ENCODE measurements at places on chromosomes 3 and 15.

DNA sequence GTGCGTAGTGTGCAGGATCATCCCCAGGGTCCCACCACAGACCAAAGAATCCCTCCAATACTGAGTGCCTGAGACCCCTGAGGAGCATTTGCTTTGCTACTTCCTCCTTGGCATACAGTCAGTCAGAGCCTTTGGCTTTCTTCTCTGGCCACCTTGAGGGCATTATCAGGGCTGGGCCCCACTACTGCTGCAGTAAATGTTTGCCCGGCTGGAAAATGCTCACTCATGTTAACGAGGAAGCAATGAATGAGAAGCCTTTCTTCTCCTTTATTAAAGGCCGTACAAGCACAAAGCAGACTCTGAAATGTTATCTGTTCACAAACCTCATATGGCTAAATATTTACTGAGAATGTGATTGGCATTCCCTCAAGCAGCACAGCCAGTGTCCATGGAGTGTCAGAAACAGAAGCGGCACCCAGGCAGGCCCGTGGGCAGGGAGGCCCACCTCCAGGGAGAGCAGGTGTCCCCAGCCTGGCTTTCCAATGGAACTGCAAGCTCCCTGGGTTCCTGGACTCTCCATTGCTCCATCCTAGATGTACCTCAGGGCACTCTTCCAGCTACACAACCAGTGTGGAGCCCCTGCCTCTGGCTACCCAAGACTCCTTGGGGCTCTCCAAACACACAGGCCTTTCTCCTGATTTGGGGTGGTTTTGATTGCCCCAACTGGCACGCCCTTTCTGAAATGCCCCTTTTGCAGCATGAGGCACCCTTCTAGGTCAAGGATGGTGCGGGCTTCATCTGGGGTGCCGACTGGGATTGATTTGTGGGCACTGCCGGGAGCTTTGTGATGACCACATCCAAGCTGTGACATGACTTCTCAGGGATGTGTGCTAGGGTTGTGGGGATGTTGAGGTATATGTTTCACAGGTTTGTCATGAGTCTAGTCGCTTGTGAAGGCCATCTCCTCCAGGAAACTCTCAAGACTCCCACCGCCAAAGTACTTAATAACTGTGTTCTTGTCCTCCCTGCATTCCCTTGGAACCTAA, 195.6 kb downstream of the FAM43A start:
- DNase-seq = no peak

GRCh38 chr15:37536967-37537605, 397.4 kb upstream of the TMCO5A start:
- DNase-seq = no peak

GRCh38 chr3:27800261-27800660, 78.1 kb upstream of the EOMES start:
- no peak for DNase-seq

GRCh38 chr3:73529308-73530021, 95.3 kb downstream of the PDZRN3 start:
- DNase-seq = no peak

DNA sequence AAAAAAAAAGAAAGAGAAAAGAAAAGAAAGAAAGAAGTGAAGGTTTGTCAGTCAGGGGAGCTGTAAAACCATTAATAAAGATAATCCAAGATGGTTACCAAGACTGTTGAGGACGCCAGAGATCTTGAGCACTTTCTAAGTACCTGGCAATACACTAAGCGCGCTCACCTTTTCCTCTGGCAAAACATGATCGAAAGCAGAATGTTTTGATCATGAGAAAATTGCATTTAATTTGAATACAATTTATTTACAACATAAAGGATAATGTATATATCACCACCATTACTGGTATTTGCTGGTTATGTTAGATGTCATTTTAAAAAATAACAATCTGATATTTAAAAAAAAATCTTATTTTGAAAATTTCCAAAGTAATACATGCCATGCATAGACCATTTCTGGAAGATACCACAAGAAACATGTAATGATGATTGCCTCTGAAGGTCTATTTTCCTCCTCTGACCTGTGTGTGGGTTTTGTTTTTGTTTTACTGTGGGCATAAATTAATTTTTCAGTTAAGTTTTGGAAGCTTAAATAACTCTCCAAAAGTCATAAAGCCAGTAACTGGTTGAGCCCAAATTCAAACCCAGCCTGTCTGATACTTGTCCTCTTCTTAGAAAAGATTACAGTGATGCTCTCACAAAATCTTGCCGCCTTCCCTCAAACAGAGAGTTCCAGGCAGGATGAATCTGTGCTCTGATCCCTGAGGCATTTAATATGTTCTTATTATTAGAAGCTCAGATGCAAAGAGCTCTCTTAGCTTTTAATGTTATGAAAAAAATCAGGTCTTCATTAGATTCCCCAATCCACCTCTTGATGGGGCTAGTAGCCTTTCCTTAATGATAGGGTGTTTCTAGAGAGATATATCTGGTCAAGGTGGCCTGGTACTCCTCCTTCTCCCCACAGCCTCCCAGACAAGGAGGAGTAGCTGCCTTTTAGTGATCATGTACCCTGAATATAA, 2.0 kb downstream of the B2M start:
- no peak for DNase-seq

- DNase-seq = no peak
Measured at GRCh38 chr15:57562196-57562769, 29.4 kb upstream of the MYZAP start.

- DNase-seq = no peak
Measured at GRCh38 chr3:168834558-168834957, 738.8 kb upstream of the GOLIM4 start.

- no peak for DNase-seq
Measured at GRCh38 chr3:171653701-171654100, 156.6 kb downstream of the PLD1 start.

DNA sequence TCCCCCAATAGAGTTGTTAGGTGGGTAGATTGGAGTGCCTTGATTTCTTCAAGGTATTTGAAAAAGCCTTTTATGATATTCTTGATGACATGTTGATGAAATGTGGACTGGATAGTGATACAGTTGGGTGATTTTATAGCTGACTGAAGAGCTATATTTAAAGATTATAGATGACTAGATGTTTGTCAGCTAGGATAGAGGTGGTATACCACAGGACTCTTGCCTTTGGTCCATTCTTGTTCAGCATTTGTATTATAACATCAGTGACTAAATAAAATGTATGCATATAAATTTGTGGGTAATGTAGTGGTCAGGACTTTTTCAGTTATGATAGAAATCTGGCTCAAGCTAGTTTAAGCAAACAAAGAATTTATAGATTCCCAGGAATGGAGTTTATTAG, 143.9 kb downstream of the ZNF609 start:
- DNase-seq = no peak

- DNase-seq = no peak
Measured at GRCh38 chr3:151135541-151136337, 50.3 kb downstream of the MED12L start.

GRCh38 chr3:101988596-101988995, 139.3 kb downstream of the NFKBIZ start:
- DNase-seq = no peak

- no peak for DNase-seq
Measured at GRCh38 chr3:124362455-124362854, 367.8 kb upstream of the UMPS start.

- DNase-seq = no peak
Measured at GRCh38 chr3:52777959-52778805, 783 bp downstream of the ITIH1 start.

- no peak for DNase-seq
Measured at GRCh38 chr15:91238644-91239425, 138.8 kb downstream of the SV2B start.

DNA sequence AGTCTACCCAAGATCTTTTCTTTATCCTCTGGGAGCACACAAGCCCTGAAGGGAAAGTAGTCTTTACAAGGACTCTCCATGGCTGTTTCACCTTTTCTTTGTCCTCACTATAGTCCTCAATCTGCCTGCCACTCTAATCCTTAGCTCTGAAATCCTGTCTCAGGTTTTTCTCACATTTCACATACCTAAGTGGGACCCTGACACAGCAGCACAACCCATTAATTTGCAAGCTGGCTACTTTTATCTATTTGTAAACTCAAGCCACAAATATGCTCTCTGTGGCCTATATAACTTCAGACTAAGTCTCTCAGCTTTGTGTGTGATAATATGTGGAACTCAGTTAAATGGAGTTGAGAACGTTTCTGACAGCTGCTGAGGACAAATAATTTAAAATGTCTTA, 19.8 kb downstream of the SIN3A start:
- no peak for DNase-seq

GRCh38 chr3:155158346-155159037, 78.4 kb downstream of the MME start:
- DNase-seq = no peak

- no peak for DNase-seq
Measured at GRCh38 chr3:84547971-84548970, 410.5 kb upstream of the CADM2 start.

DNA sequence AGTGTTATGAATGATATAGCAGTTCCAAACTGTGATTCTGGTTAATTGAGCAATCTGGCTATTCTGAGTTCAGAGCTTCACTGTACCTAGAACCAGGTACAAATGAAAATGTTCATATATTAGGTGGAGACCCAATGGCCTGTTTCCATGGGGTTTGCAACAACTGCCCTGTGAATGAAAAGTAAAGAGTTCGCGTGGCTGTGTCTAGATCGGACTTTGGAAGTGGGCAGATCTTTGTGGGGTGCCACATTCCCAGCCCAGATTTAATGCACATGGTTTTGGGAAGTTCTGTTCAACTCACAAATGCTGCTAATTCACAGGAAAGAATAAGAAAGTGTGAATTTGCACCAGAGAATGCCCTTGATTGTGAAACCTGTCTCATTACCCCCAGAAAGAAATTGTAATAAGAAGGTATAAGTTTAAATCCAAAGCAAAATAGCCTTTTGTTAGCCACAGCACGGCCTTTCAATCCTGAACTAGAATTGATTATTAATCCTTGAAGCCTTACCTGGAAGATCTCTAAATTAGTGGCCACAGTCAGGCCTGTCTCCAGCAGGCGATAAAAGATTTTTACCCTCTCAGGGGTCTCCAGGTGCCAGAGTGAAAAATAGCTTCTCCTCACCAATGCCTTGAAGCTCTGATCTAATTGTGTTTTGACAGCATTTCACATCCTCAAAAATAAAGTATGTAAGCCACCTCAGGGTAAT, 22.6 kb downstream of the WHAMM start:
- no peak for DNase-seq

- DNase-seq = no peak
Measured at GRCh38 chr15:25763331-25763751, 99.8 kb downstream of the ATP10A start.

- DNase-seq = no peak
Measured at GRCh38 chr3:49781415-49782199, 4.7 kb downstream of the IP6K1 start.

DNA sequence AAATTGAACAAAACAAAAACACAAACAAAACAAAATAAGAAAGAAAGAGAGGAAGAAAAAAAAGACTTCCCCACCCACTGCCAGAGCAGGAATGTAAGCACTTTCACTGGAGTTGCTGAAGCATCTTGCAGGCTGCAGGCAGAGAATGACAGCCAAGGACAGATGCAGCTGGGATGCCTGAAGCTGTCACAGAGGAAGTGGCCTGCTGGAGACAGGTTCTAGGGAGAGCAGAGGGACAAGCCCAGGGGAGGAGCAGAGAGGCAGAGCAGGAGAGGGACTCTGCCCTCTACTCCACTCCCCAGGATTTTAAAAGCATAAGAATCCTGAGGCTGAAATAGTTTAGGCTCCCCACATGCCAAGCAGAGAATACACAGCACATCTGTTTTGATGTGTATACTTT, 326.2 kb downstream of the TUSC7 start:
- DNase-seq = no peak

GRCh38 chr15:77021803-77022381, 27.0 kb downstream of the PSTPIP1 start:
- DNase-seq = peak; percentile 40

DNA sequence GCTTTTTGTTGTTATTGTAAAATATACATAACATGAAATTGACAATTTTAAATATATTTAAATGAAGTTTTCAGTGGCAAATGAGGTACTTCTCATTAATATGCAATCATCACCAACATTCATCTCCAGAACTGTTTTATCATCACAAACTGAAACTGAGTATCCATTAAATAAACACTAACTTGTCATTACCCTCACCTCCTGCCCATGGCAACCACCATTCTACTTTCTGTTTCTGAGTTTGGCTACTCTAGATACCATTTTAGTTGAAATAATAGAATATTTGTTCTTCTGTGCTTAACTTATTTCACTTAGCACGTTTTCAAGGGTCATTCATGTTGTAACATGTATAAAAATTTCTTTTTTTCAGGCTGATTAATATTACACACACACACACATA, 834.3 kb downstream of the PLOD2 start:
- no peak for DNase-seq

DNA sequence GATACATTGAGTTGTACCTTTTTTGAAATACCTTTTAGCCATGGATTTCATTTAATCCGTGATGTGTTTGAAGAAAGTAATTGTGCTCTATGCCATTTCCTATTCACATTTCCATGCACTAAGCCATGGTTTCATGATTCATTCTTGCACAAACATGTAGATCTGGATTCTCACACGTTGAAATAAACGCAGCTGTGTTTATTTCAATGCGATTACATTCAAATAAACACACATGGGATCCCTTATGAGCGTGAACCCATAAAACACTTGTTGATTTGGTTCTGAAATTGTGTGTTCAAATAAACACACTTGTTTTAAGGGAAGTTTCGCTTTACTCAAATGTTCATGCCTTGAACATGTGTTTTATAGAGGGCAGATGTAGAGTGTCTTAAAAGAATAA, 39.2 kb downstream of the BBX start:
- no peak for DNase-seq

GRCh38 chr3:152557302-152557999, 277.5 kb upstream of the P2RY1 start:
- no peak for DNase-seq

- DNase-seq = peak; percentile 22
Measured at GRCh38 chr15:39624806-39625205, 43.9 kb downstream of the THBS1 start.

DNA sequence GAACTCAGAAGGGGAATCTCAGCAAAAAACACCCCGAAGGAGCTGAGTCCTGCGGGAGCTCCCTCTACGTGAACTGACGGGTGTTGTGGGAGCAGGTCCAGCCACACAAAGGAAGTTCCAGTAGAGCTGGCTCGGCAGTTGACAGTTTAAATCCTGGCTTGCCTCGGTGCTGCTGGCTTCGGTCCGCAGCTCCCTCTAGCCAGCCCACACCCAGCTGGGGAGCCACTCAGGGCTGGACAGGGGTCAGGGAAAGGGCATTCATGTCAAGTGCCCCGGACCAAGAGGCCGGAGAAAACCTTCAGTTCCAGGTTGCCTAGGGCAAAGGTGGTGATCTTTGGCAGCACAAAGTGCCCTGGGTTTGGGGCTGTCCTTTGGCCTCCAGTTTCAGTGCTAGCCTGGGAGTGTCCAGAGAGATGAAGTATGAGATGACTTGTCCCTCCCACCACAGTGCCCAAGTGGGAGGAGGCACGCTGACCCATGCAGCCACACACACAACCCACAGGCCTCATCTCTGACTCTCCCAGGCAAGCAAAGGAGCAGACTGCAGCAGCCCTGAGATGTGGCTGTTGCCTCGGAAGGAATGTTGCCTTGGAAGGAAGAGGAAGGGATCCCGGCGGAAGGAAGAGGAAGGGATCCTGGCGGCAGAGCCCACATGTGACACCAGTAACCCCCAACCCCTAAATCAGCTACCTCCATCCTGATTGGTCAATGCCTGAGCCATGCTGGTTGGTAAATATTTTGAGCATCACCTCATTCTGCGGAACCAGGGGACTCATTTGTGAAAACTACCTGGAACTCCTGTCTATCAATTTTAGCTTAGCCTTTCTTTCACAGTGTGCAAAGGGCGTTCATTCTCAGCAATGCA, 13.9 kb upstream of the ANPEP start:
- no peak for DNase-seq
